Activated CD4-positive, alpha-beta T cell treated with anti-CD3 and anti-CD28 coated beads, Interleukin-2, amount 50 U/mL, for 24 hours (primary cell): ENCODE measurements at places on chromosomes 11 and 22.

DNA sequence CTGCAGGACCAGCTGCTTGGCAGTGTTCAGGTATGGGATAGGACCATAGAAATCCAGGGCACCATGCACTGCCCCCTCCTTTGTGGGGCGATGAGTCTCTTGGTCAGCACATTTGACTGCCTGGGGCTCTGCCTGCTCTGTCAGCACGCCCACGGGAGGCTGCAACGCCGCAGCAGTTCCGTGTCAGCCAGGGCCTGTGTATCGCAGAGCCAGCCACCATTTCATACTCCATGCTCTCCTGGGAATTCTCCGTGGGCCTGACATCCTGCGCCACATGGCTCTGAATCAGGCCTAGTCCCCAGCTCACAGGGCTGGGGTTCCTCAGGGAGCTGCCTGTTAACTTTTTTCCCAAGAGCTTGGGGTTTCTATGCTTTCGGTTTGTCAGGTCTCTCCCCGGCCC is 16.9 kb upstream of the RELT start:
- DNase-seq = no peak

GRCh38 chr11:123562158-123562557 is 92.3 kb downstream of the SCN3B start:
- no peak for DNase-seq

DNA sequence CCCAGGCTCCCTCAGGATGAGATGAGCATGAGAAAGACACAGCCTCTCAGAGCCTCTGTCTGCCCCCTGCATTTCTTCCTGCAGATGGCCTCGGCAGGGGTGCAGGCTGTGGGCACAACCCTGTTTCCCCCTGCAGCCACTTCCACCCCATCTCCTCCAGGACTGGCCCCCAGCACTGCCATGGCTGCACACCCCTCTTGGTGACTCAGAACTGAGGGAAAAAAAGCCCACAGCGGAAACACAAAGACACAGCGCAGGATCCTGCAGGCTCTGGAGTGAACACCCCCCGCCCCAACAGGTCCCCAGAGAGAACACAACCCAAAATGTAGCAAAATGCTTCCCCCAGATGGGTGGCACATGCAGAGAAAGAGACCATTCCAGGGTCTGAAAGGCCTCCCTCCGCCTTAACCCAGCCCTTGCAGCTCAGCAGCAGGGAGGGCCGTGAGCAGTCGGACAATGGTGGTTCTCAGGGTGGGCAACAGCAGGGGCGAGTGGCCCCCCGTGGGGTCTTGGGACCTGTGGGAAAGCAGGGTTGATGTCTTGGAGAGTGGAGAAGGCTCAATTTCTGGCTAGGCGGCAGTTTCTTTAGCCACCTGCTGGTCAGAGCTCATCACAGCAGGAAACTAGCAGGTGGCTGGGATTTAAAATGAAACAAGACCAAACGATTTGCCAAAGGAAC is 8.0 kb downstream of the TUBGCP6 start:
- DNase-seq = no peak

DNA sequence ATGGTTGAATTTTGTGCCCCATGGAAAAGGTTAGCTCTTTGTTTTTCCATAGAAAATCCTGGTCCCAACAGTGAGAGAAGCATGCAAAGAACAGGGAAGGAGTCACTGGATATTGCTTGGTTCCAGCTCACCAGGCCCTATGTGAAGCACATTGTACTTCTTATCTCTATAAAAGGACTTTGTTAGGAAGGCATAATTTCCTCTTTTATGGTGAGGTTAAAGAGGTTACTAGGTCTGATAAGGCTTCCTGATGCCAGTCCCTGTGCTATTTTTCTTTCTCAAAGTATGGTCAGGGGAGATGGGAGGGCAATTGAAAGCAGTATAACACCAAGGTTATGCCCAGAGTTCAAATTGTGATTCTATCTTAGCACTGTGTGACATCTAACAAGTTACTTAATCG is 162.6 kb downstream of the KIF18A start:
- no peak for DNase-seq

GRCh38 chr11:29612423-29612822 is 404.4 kb downstream of the KCNA4 start:
- no peak for DNase-seq

DNA sequence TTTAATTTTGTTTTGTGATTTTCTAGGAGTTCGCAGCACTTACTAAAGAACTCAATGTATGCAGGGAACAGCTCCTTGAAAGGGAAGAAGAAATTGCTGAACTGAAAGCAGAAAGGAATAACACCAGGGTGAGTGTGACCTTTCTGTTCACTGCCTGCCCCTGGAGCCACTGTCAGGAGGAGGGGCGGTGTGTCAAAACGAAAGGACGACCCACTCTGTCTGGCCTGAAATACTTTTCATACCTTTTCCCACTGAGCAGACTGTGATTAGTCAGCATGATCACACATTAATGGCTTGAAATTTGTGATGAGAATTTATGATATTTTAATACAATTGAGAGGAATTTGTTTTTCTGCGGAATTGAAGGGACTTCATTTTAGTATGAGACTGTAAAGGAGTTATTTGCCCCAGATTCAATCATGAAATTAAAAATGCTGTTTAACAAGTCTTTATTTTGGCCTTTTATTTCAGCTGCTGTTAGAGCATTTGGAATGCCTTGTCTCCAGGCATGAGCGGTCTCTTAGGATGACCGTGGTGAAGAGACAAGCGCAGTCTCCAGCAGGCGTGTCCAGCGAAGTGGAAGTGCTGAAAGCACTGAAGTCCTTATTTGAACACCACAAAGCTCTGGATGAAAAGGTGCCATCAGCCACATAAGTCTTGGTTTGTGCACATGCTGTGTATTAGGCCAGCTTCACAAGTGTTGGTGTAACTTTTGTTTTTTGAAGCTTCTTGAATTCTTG is 54.1 kb downstream of the PPFIA1 start:
- DNase-seq = no peak

DNA sequence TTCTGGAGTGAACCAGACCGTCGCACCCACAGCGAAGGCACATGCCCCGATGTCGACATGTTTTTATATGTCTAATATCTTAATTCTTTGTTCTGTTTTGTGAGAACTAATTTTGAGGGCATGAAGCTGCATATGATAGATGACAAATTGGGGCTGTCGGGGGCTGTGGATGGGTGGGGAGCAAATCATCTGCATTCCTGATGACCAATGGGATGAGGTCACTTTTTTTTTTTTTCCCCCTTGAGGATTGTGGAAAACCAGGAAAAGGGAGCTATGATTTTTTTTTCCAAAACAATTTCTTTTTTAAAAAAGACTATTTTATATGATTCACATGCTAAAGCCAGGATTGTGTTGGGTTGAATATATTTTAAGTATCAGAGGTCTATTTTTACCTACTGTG is 49.2 kb upstream of the OR4B1 start:
- no peak for DNase-seq

- DNase-seq = no peak
Measured at GRCh38 chr11:127950162-127950561, 637.2 kb downstream of the ETS1 start.

- DNase-seq = no peak
Measured at GRCh38 chr11:100709233-100709957, 22.3 kb downstream of the ARHGAP42 start.

DNA sequence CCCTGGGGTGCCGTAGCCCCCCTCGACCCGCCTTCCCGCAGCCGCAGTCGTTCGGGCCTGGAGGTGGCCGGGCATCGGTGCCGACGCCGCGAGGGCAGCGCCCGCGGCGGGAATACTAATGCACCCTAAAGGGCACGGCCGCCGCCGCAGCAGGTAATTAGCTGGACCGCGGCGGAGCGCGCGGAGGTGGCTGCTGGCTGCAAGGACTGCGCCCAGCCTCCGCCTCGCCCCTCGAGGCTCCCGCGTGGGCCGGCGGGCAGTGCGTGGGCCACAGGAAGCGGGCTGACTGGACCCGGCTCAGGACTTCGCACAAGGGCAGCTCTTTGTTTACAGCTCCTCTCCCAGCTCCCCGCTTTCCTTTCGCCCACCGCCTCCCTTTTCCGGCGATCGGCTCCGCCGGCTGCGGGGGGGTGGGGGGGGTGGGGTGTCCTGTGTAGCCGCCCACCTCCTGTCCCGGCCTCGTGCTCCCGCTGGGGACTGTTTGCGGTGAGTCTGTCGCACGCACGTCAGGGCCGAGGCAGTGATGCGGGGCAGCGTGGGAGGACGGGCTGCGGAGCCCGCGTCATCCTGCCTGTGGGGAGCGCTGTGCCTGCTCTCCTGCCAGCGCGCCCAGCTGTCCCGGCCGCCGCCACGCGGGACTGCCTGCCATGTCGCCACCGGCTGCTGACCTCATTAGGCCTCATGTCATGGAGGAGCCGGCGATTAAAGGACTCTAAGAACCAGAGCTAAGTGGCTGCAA is 53.2 kb downstream of the GRIK4 start:
- no peak for DNase-seq

GRCh38 chr11:2791521-2792380 is 92.0 kb upstream of the KCNQ1OT1 start:
- peak; percentile 8 for DNase-seq

- DNase-seq = no peak
Measured at GRCh38 chr22:38327805-38328204, 10.6 kb upstream of the CSNK1E start.

DNA sequence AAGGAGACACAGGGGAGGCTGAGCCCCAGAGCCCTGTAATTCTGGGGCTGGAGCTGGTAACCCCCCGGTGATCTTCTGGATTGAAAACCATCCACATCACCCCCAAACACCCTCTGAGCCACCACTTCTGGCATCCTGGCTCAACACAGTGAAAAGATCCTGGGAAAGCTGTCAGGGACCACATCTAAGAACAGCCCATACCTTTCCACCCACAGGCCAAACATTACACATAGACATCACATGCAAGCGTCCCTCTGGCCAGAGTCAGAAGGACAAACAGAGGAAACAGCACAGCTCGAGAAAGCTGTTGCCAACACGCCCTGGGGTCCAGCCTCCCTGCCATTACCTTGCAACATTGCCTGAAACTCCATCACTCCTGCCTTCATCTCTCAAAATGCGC is 469.5 kb downstream of the SOX6 start:
- no peak for DNase-seq

DNA sequence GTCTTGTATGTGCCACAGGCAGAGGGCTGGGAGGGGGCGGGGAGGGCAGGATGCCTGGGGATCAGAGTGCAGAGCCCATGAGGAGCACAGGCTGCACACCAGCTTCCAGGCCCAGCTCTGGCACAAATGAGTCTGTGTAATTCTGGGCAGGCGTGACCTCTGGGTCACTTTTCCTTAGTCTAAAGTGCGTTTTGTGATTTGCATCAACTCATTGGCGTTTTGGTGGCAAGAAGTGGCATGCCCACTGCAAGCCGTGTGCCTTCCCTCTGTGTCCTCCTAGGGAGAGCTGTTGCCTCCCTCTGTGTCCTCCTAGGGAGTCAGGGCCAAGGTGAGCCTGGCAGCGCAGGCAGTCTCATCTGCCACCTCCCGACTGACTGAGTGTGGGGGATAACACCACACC is 17.2 kb downstream of the CHADL start:
- no peak for DNase-seq

DNA sequence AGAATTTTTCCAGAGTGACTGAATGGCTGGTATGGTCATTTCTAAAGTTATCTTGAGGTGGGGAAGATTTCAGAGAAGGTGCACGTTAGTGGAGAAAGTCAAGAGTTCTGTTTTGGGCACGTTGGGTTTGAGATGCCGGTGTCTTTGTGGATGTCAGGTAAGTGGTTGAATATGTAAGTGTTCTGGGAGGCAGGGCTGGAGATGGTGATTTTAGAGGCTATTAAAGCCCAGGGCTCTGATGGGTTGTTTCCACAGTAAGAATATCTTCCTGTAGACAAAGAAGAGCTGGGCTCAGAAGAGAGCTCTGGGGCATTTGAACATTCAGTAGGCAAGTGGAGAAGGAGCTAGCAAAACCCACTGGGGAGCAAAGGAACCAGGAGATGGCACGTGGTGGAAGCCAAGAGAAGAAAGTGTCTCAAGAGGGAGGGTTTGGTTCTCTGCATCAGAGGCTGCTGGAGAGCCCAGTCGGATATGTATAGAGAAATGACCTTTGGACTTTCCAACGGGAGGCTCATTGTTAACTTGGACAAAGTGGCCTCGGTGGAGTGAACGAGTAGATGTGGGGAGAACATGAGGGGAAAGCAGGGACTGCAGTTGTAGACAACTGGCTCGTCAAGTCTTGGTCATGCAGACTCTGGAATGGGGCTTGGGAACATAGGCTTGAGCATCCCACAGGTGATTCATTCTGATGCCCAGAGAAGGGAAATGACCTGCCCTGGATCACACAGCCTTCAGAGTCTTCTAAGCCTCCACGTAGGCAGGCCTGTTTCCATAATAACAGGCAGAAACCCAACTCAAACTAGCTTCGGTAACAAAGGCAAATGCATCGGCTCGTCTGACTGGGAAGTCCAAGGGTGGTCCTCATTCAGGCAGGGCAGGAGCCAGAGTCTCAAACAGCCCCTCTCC is 98.4 kb upstream of the PARVA start:
- DNase-seq = no peak

DNA sequence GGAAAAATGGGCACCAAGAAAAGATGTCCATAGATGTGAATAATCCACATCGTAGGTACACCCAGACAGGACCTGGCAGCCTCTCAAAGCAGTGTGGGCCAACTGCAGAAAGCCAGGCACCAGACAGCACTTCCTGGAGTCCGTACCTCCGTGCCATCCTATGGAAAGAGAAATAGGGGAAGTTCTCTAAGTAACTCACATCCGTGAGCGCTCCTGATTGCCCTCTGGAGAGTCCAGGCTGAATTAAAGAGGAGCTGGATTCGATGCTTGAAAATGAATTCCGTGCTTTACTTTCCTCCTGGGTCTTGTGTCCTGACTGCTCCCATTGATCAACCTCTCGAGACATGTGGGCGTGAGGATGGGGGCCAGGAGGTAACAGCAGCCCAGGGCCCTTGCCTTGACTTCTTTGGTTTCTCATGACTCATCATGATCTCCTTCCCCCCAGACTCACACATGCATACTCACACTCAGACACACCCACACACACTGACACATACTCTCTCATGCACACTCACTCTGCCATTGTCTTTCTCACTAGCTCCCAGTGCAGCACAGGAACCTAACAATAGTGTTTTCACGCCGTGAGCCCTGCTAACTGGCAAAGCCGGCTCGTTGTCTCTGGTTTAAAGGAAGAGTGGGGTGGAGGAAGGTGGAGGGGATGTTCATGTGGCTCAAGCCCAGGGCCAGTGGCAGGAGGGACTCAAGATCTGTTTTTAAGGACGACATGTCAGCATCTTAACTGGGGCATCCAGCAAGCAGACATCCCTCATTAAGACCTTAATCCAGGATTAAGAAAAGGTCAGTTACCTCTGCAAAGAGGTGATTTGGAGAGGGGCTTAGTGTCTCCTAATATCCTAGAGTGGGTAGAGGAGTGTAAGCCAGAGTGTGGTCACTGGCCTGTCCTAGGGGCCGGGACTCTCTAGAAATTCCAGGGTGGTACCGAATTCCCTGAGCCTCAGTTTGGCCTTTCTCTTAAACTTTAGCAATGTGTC is 104.2 kb downstream of the SCN3B start:
- peak; percentile 3 for DNase-seq

- DNase-seq = no peak
Measured at GRCh38 chr11:9714272-9714940, 50.5 kb downstream of the SWAP70 start.

- DNase-seq = no peak
Measured at GRCh38 chr11:107043242-107044006, 25.1 kb upstream of the GUCY1A2 start.
